ENCODE measurements at places on chromosomes 5 and 9. TPM values are rescaled to one million over a fixed set of nuclear protein-coding genes. Genes with fewer than 3 reads are reported as not detected.

- peak; percentile 10 for DNase-seq
Measured at GRCh38 chr5:54457094-54457862, 1.8 kb downstream of the HSPB3 start.

DNA sequence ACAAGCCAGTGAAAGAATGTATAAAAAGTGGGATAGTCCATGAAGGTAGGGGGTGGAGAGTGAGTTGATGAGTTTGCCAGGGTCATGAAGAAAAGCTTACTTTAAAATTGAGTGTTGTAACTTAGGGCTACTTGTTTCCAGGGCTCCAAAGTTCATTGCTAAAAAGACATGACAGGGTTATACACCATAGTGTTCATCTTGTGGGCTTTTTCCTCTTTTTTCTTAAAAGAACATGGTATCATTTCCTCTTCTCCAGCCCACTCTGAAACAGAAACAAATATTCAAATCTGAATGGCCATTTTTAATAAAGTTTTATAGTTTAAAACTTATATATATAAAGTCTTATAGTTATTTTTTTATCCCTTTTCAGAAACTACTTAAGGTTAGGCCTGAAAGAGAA lies 115.7 kb upstream of the SMC2 start:
- DNase-seq = no peak

DNA sequence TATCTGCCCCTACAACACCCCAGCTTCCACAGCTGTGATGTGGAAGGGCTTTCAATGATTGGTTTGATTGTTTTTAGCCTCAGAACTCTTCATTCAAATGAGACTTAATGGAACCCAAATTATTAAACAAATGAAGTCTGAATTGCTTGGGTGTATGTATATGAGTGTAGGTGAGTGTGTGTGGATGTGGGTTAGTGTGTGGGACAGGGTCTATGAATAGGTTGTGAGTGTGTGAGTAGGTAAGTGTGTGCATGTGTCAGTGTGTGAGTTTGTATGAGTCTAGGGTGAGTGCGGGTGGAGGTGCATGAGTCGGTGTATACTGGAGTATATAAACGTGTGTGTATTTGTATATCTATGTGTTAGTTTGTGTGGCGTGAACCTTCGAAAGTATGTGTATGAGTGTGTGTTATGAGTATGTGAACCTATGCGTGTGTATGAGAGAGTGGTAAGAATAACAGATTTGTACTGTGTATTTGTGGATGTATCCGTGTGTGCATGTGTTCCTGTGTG lies 26.9 kb downstream of the COL15A1 start:
- no peak for DNase-seq

GRCh38 chr9:16236882-16237281 lies 633.6 kb downstream of the BNC2 start:
- DNase-seq = no peak

DNA sequence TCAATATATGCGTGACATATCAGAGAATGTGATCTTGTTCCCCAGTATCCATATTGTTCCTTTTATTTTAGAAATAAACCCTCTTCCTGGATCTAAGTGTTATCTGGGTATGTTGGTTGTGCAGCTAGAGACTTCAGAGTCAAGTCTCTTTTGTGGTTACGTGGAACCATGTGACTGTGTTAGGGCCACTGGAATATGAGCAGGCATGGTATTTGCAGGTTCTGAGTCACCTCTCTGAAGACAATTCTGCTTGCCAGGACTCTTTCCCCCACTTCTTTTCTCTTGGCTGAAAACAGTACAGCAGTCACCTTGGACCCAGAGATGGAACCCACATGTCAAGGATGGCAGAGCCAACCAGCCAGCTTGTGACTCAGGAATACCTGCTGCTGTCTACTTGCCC lies 59.7 kb downstream of the ATP10B start:
- DNase-seq = no peak

GRCh38 chr9:77944556-77945243 lies 86.9 kb downstream of the GNAQ start:
- peak; percentile 55 for DNase-seq

DNA sequence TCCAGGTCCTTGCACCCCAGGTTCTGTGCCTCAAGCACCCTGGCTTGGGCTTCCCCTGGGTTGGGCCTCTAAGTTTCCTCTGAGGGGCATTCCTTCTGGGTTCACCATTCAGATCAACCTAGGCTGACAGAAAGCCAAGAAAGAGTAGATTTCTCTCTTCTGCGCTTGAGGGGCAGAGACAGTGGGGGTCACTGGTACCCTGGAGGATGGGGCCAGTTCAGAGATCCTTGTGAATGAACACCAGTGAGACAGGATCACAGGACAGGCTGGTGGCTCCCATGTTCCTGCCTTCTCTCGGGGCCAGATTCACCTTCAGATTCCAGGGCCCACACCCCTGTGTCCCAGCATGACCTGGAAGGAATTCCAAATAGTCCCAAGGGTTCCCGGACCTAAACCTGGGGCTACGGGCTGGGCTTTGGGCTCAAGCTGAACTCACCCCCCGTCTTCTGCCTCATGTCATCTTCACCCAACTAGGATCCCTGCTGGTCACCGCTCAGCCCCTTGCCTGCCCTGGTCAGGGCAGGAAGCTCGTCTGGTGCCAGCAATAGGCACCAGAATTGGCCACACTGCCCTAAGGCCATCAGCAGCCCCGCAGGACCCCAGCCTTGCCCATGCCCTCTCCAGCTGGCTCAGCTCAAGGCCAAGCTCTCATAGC lies 91.8 kb upstream of the MVB12B start:
- DNase-seq = no peak

- no peak for DNase-seq
Measured at GRCh38 chr5:80747922-80748321, 93.1 kb upstream of the DHFR start.

- peak; percentile 36 for DNase-seq
Measured at GRCh38 chr9:90801973-90802322, 329 bp downstream of the SYK start.

DNA sequence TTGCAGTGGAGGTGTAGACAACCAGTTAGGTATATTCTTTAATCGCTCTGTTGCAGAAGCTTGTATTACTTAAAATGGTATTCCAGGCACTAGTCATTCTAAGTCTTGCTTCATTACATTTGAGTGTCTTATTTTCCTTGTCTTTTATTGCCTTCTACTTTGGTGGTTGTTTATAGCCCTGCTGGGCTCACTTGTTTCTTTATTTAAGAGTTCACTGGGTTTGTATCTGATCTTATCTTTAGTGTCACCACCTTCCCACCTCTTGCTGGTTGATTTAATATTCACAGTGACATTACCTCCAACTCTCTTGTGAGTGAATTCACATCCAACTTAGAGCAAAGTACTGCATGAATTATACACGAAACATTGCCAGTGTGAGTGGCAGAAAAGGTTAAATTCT lies 83.6 kb upstream of the BNC2 start:
- no peak for DNase-seq

DNA sequence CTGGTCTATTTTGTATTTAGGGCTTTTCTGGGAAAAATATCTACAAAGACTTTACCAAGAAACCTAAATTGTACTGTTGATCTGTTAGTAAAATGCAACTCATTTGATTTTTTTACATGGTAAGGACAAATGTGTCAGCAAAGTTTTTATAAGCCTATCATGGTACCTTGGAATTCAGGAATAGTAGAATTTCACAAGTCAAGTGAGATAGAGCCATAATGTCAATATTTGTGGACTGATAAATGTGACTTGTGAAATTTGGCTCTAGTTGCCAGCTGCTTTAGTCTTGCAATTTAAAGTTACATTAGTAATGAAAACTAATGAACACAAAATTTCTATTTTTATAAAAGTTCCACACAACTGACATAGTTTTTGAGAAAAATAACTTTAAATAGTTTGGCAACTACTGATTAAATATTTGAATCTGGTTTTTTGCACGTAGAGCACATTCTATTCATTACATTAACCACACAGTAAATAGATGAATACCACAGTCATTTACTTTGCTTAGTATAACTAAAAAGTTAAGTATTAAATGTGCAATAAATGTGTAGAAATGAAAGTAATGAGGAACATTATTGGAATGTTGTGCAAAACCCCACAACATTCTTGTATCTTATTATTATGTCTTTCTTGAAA lies 41.2 kb upstream of the RIOK2 start:
- DNase-seq = no peak

GRCh38 chr5:100852988-100853449 lies 50.1 kb downstream of the ST8SIA4 start:
- no peak for DNase-seq

Gene OTULINL
- 27.7 TPM for total RNA-seq

Gene ARL10
- total RNA-seq = 4.9 TPM

Gene LHX3
- total RNA-seq = not detected

Gene MARCHF11
- not detected for total RNA-seq

Gene C5orf58
- total RNA-seq = not detected

Gene NAA35
- total RNA-seq = 28.1 TPM

Gene TMEM174
- 0.64 TPM for total RNA-seq
